ENCODE measurements at places on chromosomes 13 and 19.

GRCh38 chr13:98507282-98507797, 69.6 kb downstream of the STK24 start:
- no peak for DNase-seq

DNA sequence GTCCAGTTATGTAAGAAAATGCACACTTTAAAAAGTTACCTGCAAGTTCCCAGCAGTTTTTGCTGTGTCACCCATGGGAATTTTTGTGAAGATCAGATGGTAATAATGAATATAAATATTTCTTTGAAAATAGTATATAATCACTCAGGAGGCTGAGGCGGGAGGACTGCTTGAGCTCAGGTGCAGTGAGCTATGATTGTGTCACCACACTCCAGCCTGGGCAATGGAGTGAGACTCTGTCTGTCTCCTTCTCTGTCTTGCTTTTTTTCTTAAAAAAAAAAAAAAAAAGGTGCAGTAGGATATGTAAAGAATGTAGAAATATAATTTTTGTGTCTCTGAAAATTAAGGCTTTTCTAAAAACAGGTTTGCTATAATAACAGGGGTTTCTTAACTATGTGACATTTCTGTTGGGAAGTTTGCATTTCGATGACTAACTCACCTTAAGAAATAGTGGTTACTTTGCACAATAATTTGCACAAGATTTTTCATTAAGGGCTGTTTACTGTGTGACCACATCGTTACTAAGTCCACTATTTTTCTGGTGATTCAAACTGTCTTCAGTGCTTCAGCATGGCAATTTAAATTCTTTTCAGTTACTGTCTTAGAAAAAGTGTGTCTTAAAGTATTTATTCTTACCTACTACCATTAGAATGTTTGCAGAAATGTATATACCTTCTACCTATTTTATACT, 37.3 kb downstream of the DNAJC3 start:
- no peak for DNase-seq

GRCh38 chr13:76300688-76301087, 585.5 kb downstream of the KCTD12 start:
- no peak for DNase-seq

GRCh38 chr13:101258071-101258470, 158.2 kb downstream of the NALCN start:
- DNase-seq: peak; percentile 37

- no peak for DNase-seq
These were observed 3.0 kb downstream of the GAS6 start for GRCh38 chr13:113860665-113861432.

DNA sequence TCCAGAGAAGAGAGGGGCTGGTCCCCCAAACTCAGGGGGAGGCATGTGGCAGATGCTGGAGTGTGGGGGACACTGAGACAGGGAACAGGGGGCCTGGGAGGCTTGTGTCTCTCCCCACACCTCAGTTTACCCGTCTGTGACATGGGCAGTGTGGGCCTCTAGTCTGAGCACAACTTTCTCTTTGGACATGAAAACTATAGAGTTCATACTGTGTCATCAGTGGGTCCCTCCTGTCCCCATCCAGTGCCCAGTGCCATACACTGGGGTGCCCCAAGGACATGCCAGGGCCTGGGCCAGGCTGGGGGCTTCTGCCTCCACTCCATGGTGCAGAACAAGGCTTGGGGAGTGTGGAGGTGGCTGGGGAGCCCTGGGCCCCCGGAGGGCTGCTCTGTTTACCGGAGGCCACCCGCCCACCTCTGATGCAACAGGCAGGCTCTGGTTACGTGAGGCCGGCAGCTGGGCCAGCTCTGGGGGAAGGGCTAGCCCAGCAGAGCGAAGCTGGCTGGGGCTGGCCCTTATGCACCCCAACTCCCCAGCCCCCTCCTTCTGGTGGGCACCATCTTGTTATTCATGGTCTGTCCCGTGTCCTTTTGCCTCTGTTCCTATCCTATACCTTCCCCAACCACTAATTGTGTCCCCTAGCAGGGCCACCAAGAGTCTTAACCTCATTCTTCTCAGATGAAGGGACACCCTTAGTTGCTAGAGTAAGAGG, 1.9 kb upstream of the MEF2B start:
- DNase-seq: no peak

DNA sequence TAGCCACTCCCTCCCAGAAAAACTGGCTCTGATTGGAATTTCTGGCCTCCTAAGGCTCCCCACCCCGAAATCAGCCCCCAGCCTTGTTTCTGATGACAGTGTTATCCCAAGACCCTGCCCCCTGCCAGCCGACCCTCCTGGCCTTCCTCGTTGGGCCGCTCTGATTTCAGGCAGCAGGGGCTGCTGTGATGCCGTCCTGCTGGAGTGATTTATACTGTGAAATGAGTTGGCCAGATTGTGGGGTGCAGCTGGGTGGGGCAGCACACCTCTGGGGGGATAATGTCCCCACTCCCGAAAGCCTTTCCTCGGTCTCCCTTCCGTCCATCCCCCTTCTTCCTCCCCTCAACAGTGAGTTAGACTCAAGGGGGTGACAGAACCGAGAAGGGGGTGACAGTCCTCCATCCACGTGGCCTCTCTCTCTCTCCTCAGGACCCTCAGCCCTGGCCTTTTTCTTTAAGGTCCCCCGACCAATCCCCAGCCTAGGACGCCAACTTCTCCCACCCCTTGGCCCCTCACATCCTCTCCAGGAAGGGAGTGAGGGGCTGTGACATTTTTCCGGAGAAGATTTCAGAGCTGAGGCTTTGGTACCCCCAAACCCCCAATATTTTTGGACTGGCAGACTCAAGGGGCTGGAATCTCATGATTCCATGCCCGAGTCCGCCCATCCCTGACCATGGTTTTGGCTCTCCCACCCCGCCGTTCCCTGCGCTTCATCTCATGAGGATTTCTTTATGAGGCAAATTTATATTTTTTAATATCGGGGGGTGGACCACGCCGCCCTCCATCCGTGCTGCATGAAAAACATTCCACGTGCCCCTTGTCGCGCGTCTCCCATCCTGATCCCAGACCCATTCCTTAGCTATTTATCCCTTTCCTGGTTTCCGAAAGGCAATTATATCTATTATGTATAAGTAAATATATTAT, 6.1 kb downstream of the FOSB start:
- DNase-seq: no peak

DNA sequence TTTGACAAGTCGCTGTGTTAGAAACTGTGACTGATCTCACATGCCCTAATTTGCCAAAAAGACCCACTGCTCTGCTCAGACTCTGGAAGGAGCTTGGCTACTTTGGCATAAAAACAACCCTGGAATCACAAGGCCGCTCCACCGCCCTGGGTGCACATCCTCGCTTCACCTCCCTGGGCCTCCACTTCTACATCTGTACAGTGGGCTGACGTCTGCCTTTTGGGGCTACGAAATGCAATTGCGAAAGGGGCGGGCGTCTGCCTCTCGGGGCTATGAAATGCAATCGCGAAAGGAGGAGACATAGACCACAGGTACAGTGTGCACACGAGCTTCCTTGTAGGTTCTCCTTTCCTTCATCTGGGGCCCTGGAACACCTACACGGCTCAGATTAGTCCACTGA, 74.2 kb downstream of the SLC7A1 start:
- DNase-seq: no peak

DNA sequence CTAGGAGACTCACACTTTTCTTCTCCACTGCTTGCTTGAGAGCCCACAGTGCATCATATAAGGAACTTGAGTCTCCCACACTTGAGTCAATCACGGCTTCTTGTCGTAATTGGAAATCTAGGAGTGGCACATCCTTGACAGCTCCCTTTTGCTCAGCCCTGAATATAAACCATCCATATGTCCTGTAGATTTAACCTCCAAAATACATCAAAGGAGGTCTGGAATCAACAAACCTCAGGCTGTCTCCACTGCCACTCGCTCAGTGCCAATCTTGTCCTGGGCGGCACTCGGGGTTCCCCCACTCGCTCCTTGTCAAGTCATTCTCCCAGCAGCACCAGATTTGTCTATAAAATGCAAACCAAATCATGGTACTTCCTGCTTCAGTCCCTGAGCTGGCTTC, 84.4 kb upstream of the UQCRFS1 start:
- DNase-seq: no peak

- DNase-seq: no peak
These were observed 6.7 kb downstream of the PPP1R37 start for GRCh38 chr19:45099467-45100191.

DNA sequence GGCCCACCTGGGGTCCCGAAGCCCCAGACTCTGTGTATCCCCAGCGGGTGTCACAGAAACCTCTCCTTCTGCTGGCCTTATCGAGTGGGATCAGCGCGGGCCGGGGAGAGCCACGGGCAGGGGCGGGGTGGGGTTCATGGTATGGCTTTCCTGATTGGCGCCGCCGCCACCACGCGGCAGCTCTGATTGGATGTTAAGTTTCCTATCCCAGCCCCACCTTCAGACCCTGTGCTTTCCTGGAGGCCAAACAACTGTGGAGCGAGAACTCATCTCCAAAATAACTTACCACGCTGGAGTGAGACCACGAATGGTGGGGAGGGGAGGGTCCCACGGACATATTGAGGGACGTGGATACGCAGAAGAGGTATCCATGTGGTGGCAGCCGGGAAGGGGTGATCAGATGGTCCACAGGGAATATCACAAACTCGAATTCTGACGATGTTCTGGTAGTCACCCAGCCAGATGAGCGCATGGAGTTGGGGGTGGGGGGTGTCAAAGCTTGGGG, 1.0 kb upstream of the ICAM5 start:
- DNase-seq: no peak

DNA sequence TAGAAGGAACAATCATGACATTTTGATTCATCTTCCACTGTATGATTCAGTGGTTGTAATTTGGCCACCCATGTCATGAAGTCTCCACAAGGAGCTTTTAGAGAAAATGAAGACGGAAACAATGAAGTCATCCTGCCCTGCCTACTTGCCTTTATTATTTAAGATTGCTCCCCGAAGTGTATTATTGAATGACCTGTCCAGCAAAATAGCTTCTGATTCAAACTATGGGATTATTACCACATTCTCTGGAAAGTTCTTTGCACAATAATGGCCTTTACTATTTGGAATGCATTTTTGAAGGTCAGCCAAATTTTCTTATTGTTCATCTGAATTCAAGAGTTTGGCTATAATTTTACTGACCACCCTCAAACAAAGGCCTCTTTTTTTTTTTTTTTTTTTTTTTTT, 77.8 kb upstream of the RFC3 start:
- no peak for DNase-seq
